ENCODE measurements at places on chromosomes 3 and 15.

GRCh38 chr3:3615533-3615932 lies 183.7 kb upstream of the LRRN1 start:
- DNase-seq: no peak

- no peak for DNase-seq
These were observed 77.2 kb upstream of the WDR72 start for GRCh38 chr15:53836618-53837017.

DNA sequence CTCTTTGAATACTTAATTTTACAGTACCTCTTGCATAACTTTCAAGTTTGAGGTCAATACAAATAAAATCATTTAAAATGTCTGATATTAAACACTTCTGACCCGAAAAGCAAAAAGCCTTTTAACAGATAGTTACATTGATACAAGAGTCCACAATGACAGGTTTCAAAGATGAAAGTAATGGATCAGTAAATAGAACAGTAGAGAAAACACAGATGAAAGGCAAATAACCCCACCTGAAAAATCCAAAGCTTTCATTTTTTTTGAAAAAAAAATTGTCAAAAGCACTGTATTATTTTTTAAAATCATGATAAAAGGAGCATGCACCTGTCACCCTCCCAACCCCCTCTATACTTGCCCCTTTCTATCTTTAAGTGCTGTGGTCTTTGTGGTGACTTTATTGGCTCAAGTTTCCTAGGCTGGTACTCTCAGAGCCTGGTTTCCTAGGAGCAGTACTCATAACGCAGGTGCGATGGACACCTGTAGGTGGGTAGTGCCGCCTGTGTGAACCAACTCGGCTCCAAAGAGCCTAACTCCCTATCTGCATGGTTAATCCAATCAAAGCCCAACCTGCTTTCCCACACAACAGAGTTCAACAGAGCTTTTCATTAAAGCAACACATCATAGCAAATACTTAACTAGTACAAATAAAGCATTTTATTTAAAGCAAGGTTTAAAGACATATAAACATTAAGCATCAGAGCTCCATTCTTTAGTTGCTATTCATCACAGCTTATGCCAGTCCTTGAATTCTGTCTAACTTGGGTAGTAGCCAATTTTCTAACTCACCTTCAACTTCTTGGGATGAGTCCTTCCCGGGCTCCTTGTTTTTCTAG lies 32.2 kb downstream of the LIPC start:
- DNase-seq: no peak

GRCh38 chr15:40104296-40104864 lies 4.3 kb downstream of the BMF start:
- no peak for DNase-seq

Data from lower leg skin (tissue), 4 donors.